ENCODE measurements at places on chromosomes 7 and 10.
A peak's percentile ranks its signal among the peaks of the same experiment; 100 is the strongest.

GRCh38 chr7:128123291-128124037 is 92.2 kb upstream of the LRRC4 start:
- DNase-seq, result no peak

- no peak for DNase-seq
Observed at GRCh38 chr10:89540420-89540949, 5.1 kb upstream of the SLC16A12 start.

GRCh38 chr10:22335173-22335933 is 9.9 kb upstream of the SPAG6 start:
- DNase-seq, result no peak

- no peak for DNase-seq
Observed at GRCh38 chr10:121268863-121269432, 329.3 kb downstream of the FGFR2 start.

DNA sequence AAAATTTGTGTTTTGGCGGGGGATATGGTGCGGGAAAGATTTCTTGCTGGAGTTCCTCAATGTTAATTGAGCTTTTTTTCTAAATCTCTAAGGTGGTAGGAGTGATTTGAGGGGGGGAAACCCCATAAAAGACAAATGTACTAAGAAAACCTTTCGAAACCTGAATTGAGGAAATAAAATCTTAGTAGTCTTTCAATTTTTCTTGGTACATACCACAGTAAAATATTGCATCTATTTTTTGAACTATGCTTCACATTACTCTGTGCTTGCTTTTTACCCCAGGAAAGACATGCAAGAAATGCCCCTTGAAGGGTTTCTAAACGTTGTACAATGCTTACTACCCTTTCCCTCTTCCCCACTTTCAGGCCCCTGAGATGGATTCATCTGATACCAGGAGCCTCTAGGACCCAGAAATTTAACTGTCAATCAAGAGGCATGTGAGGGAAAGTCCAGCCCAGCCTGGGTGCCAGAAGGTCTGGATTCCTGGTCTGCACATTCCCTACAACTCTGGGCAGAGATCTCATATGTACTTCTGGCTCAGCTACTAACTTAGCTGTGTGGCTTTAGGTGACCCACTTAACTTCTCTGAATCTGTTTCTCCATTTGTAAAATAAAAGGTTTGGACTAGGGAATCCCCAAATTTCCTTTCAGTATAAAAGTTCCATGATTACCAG is 5.8 kb upstream of the PDCD4 start:
- no peak for DNase-seq

- no peak for DNase-seq
Observed at GRCh38 chr7:116971869-116972268, 18.6 kb downstream of the ST7 start.

- no peak for DNase-seq
Observed at GRCh38 chr7:23449941-23450340, 20.4 kb downstream of the IGF2BP3 start.

DNA sequence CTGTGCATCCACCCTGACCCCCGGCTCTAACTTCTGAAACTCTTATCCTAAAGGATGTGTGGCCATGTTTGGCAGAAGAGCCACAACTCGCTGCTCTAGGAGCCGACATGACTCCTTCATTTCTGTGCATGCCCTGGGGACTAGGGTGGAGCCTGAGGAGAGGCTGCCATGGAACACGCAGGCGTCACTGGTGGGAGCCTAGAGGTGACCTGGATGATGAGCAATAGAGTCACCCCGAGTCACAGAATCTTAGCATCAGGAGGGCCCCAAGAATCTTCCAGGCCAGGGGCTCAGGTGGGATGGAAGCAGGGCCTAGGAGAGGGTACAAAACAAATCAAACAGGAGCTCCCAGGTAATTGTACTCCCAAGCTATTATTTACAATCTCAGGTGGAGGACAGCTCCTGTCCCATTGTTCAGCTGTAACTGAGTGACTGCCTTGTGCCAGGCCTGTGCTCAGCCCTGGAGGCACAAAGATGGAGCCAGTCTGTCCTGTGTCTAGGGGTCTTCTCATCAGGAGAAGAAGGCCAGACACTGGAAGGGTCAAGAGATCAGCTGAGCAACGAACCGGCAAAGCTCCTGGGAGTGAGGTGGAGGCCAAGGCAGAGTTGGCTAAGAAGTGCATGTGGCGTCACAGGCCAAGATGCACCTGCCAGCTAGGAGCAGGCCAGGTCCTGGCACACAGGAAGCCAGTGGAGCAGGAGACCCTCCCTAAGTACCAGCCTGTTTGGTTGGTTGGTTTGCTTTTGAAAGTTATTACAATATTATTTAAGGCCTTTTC is 5.8 kb upstream of the ZNF22 start:
- no peak for DNase-seq

DNA sequence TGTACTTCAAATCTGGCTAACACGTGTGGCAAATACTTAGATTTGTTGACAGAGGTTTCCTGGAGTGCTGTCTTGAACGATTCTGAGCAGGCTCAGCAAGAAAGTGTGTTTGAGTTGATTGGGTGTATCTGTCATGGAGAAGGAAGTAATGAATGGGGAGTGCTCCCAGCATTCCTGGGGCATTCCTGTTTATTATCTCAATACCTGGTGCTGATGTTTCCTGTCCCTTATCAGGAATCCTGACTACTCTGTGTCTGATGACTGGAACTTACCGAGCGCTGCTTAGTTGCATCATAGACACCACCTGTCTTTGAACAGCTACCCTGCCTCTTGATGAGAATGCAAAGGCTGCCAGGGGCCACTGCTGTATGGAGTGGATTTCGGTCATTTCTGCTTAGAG is 41.0 kb upstream of the TMEM248 start:
- DNase-seq, result no peak

GRCh38 chr10:17599089-17599488 is 18.1 kb downstream of the HACD1 start:
- DNase-seq, result peak; percentile 9

DNA sequence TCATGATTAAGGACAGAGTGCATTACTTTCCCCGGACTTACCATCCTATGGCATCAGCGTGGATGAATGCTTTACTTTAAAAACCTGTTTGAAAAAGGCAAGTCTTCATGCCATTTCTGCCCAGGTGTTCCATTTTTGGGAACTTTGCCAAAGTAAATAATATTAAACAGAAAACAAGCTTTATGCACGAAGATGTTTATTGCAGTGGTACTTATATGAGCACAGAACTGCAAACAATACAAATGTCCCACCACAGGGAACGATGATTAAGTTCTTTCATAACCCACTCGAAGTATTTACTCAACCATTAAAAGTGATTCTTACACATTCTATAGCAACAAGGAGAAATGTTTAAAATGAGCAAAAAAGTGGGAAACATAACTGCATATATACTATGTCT is 109.7 kb upstream of the GDF10 start:
- DNase-seq, result no peak

GRCh38 chr7:51298912-51299311 is 17.7 kb downstream of the COBL start:
- no peak for DNase-seq

- DNase-seq, result no peak
Observed at GRCh38 chr7:220151-220841, 27.9 kb downstream of the FAM20C start.

- DNase-seq, result no peak
Observed at GRCh38 chr10:106348933-106349332, 815.6 kb downstream of the SORCS1 start.

- no peak for DNase-seq
Observed at GRCh38 chr10:131810805-131811629, 89.8 kb upstream of the PPP2R2D start.

DNA sequence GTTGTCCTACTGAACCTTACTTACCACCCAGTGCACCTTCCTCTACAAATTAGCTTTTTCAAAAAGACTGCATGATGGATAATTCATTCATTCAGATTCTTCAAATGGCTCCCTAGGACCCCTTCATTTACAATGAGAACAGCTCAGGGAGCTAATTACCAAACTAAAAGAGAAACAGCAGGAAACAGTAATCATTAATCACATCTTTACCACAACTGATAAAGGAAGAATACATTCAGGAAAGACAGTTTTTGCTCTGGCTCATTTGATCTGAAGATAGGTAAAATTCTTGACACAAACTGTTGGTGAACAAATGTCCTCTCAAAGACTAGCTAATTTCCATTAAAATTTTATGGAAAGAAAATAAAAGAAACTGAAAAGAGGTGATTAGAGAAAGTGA is 1652.7 kb upstream of the LRRTM3 start:
- DNase-seq, result no peak
